Activated CD4-positive, alpha-beta memory T cell treated with anti-CD3 and anti-CD28 coated beads for 36 hours (primary cell): ENCODE measurements at places on chromosomes 6 and 20. TPM values are rescaled to one million over a fixed set of nuclear protein-coding genes. Genes with fewer than 3 reads are reported as not detected.

Gene HAO1
- total RNA-seq = not detected

Gene BMP6
- total RNA-seq = 0.40 TPM

- H3K36me3 ChIP-seq = no peaks in the 10 kb centered on the region
- H3K27me3 ChIP-seq = no peaks in the 10 kb centered on the region
- H3K4me3 ChIP-seq = no peak overlapping the region
- no peak overlapping the region for H3K27ac ChIP-seq
- DNase-seq = no peak
Measured at GRCh38 chr6:133773776-133774175, 115.1 kb upstream of the TCF21 start.

DNA sequence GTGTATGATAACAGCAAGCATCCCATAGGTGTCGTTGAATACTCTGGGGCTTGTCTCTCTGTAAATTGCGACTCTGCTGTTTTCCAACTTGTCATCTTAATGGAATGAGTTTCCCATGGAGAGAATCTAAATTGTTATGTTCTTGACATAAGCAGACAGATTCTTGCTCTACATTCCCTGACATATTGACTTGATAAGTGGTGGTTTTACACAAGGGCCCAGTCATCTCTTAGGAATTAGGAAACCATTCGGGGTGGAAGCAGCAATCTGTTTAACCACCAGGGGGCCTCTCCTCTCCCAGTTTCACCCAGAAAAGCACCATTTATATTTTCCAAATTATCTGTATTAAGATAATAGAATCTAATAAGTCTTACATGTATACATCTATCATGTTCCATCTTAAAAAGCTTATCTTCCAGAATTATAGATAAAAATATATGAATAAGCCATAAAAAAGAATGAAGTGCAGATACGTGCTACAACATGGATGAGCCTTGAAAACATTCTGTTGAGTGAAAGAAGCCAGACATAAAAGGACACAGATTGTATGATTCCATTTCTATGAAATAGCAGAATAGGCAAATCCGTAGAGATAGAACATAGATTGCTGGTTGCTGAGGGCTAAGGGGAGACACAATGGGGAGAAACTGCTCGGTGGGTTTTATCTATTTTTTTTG, 23.1 kb upstream of the MROH8 start:
- peak; percentile 20 for DNase-seq
- H3K27me3 ChIP-seq = no peaks in the 10 kb centered on the region
- peaks cover 59% of the 10 kb centered on the region for H3K36me3 ChIP-seq
- no peak overlapping the region for H3K27ac ChIP-seq
- H3K4me3 ChIP-seq = no peak overlapping the region
- no peaks in the 10 kb centered on the region for H3K4me1 ChIP-seq

DNA sequence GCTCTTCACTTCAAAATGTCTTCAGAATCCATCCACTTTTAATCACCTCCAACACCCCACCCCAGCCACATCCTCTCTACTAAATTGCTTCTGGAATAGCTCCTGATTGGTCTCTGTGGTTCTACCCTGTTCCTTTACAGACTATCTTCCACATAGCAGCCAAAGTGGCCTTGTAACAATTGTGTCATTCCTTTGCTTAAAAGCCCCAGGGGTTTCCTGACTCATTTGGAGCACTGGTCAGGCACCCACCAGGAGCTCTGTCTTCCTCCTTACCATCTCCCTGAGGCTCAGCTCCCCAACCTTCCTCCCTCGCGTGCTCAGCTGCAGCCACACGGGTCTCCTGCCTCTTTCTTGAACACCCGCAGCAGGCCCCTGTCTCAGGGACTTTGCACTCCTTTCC, 126.8 kb downstream of the HIVEP1 start:
- H3K36me3 ChIP-seq = peaks cover 52% of the 10 kb centered on the region
- H3K27ac ChIP-seq = peak overlapping the region; percentile 47
- no peaks in the 10 kb centered on the region for H3K27me3 ChIP-seq
- no peak overlapping the region for H3K4me3 ChIP-seq

- no peaks in the 10 kb centered on the region for H3K4me1 ChIP-seq
- no peaks in the 10 kb centered on the region for H3K36me3 ChIP-seq
- peaks cover 11% of the 10 kb centered on the region for H3K27me3 ChIP-seq
Measured at GRCh38 chr20:41645372-41645771, 27.2 kb upstream of the CHD6 start.

- DNase-seq = no peak
- H3K36me3 ChIP-seq = no peaks in the 10 kb centered on the region
- no peak overlapping the region for H3K4me3 ChIP-seq
- H3K27me3 ChIP-seq = peaks cover 9% of the 10 kb centered on the region
- H3K4me1 ChIP-seq = no peaks in the 10 kb centered on the region
Measured at GRCh38 chr6:131929264-131929663, 21.9 kb downstream of the CCN2 start.

- no peaks in the 10 kb centered on the region for H3K4me1 ChIP-seq
- DNase-seq = no peak
- peaks cover 14% of the 10 kb centered on the region for H3K36me3 ChIP-seq
- no peak overlapping the region for H3K27ac ChIP-seq
- no peaks in the 10 kb centered on the region for H3K27me3 ChIP-seq
Measured at GRCh38 chr6:121093928-121094327, 240.4 kb downstream of the TBC1D32 start.

DNA sequence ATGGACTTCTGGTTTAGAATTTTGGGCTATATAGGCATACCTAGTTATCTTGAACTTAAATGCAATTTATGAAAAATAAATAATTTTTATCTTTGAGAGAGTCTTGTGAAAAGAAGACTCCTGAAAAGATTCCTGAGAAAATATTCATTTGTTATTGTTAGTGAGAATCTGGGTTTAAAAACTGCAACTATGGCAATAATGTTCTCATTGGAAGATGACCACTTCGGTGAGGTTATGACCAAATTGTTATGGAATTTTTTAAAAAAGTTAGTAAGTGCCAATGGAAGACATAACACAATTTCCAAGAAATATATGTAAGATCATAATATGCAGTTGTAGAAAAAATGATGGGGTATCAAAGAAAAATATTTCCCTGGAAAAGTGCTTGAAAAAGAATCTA, 46.3 kb downstream of the GRIK2 start:
- DNase-seq = no peak
- H3K27me3 ChIP-seq = no peaks in the 10 kb centered on the region
- H3K36me3 ChIP-seq = no peaks in the 10 kb centered on the region
- H3K27ac ChIP-seq = no peak overlapping the region
- H3K4me3 ChIP-seq = no peak overlapping the region

GRCh38 chr6:1066449-1067090, 245.3 kb upstream of the FOXQ1 start:
- no peaks in the 10 kb centered on the region for H3K4me1 ChIP-seq
- H3K27me3 ChIP-seq = peaks cover 7% of the 10 kb centered on the region
- no peak overlapping the region for H3K4me3 ChIP-seq
- no peak overlapping the region for H3K27ac ChIP-seq
- H3K36me3 ChIP-seq = no peaks in the 10 kb centered on the region

DNA sequence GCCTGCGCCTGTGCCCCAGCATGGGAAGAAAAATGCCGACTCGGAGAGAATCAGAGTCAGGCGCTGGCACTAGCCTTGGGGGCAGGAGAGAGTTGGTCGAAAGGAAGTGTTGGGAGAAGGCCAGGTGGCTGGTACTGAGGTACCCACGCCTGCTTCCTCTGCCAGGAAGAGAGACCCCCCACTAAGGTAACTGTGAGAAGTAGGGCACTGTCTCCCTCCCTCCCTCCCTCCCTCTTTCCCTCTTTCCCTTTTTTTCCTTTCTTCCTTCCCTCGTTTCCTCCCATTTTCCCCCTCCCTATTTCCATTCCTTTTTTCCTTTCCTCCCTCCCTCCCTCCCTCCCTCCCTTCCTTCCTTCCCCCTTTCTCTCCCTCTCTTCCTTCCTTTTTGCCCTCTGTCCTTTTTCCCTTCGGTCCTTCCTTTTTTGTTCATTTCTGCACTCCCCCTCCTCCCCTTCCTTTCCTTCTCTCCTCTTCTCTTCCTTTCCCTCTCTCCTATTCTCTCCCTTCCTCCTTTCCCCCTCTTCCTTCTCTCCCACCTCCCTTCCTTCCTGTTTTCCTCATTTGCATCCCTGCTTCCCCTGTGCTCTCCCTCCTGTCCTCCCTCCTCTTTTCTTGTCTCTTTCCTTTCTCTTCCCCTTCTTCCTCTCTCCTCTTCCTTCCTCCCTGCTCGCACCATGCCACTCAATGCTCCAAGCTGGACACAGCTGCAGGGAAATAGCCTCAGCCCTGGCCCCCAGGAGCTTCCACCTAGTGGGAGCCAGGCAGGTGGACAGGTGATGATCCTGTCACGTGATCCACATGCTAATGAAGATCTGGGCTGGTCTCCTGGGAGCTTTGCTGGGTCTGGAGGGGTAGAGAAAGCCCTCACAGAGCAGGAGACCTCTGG, 148.0 kb downstream of the DHX35 start:
- no peak overlapping the region for H3K27ac ChIP-seq
- H3K4me1 ChIP-seq = no peaks in the 10 kb centered on the region
- no peak overlapping the region for H3K4me3 ChIP-seq
- H3K27me3 ChIP-seq = peaks cover 37% of the 10 kb centered on the region
- no peaks in the 10 kb centered on the region for H3K36me3 ChIP-seq

DNA sequence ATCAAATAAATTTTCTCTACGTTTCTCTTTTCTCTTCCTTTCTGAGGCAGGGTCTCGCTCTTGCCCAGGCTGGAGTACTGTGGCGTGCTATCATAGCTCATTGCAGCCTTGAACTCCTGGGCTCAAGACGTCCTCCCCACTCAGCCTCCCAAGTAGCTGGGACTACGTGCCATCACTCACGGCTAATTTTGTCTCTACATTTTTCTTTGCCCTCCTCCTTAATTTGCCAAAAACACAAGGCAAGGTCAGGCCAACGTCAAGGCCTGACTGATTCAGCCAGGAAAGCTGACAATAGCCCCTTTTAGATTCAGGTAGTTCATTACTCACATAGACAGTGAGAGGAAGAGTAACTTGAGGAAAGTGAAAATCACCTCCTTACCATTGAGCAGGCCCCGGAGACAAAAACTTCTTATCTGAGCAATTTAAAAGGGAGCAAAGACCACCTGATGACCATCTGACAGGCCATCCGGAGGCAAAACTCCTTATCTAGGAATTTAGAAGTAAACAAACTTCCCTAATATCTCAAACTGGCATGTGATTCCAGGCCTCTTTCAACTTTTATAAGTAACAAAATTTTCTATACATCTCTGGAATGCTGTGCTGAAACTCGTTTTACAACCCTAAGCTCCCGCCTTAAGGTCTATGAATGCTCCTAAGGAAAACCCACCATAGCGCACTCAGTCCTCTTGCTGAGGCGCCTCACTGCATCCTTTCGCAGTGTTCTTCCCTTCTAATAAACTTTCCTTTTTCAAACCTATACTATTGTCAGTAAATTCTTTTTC, 42.1 kb upstream of the SRPK1 start:
- H3K36me3 ChIP-seq = no peaks in the 10 kb centered on the region
- DNase-seq = no peak
- no peaks in the 10 kb centered on the region for H3K4me1 ChIP-seq
- H3K27ac ChIP-seq = no peak overlapping the region

DNA sequence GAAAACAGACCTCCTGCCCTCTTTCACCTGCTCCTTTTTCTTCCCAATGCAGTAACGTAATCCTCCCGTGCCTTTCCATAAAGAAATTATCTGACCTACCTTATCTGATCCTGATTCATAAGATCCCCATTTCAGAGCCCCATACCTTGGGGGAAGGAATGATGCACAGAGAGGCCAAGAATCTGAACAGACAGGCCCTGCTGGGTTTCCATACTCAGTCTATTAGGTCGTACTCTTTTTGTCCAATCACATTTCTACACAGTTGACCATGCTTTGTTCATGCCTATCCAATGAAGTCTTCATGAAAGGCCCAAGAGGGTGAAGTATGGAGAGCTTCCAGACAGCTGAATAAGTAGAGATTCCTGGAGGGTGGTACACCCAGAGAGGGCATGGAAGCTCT, 25.3 kb downstream of the SRPK1 start:
- peaks cover 17% of the 10 kb centered on the region for H3K4me1 ChIP-seq
- H3K4me3 ChIP-seq = no peak overlapping the region
- peaks cover 28% of the 10 kb centered on the region for H3K36me3 ChIP-seq
- no peaks in the 10 kb centered on the region for H3K27me3 ChIP-seq
- H3K27ac ChIP-seq = no peak overlapping the region
